ENCODE measurements at places on chromosomes 2 and 18. TPM values are rescaled to one million over a fixed set of nuclear protein-coding genes. Genes with fewer than 3 reads are reported as not detected.

CD8A gene
- total RNA-seq = 0.60 TPM

PTPRN gene
- total RNA-seq = 1.1 TPM

ANKRD62 gene
- total RNA-seq = not detected

GGCX gene
- 45.3 TPM for total RNA-seq

NXPH2 gene
- not detected for total RNA-seq

Data from A549 treated with Mapracorat at 1 μM for 4 hours (cell line).